ENCODE measurements at places on chromosomes 16 and 17.

DNA sequence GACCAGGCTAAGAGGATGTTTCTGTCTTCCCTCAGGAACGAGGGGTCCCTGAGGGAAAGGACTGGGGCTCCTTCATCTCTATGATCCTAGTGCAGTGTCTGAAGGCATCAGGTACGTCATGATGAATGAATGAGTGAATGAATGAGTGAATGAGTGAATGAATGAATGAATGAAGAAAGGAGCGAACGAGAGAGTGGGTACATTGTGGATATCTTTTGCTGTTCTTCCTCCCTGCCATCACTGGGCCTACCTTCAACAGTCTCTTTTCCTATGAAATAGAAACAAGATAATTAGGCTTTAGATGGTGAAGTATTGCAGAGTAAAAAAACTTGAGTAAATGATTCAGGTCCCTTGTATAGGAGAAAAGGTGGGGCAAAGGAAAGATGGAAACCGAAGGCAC, 111.3 kb upstream of the CRHR1 start:
- DNase-seq = no peak

GRCh38 chr16:19705843-19706242, 12.2 kb downstream of the KNOP1 start:
- DNase-seq = no peak

- no peak for DNase-seq
Measured at GRCh38 chr17:13584701-13585080, 17.0 kb downstream of the HS3ST3A1 start.

DNA sequence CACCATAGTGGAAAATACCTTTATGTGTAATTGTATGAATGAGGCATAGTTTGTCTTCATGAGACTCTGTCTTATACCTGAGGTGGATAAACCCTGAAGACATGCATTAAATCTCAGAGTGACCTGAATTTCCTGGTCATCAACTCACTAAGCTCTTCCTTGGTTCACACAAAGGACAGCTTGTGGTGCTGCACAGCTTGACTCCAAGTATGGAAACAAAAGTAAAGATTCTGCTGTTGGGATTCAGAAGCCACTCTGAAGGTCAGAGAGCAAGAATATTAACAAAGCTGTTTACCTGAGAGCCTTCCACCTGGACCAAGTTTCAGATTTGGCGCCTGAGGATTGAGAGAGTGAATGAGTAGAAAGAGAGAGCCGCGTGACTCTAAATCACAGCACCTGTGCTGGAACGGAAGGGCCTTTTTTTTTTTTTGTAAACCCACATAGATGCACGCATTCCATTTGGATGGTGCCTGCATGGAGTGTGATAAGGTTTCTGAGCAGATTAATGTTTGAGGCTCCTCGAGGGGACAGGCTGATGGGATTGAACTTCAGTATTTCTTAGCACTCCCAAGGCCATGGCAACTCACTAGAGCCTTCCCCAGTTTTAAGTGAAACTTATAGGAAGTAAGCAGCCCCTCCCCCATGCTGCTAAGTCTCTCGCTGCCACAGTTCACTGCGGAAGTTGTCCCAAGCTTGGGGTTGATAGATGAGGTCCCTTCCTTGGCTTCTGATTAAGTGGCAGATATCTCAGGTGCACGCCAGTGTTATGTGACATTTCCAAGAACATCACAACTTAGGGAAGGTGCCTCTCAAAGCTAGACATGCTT, 28.7 kb downstream of the CALB2 start:
- DNase-seq = no peak

DNA sequence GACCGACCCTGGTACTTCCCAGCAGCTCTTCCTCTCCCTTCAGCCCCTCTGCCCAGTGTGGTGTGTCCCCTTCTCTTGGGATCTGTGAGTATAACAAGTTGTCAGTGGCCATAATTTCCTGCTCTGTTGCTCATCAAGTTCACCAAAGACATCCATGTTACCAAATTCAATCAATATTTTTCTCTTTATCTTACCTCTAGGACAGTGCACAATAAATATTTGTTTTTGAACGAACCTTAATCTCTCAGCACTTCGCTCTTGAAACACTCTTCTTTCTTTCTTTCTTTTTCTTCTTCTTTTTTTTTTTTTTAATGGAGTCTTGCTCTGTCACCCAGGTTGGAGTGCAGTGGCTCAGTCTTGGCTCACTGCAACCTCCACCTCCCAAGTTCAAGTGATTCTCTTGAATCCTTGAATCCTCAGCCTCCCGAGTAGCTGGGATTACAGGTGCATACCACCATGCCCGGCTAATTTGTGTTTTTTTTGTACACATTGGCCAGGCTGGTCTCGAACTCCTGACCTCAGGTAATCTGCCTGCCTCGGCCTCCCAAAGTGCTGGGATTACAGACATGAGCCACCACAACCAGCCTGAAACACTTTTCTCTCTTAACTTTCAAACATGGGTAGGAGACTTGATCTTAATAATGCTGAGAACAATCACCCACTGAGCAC, 2.7 kb upstream of the UMOD start:
- no peak for DNase-seq

- DNase-seq = no peak
Measured at GRCh38 chr17:44780161-44780560, 21.4 kb downstream of the ADAM11 start.

- no peak for DNase-seq
Measured at GRCh38 chr16:3816326-3816725, 64.2 kb downstream of the CREBBP start.

Data from stimulated activated CD4-positive, alpha-beta T cell treated with anti-CD3 and anti-CD28 coated beads, Interleukin-1b, Interleukin-23, amount 100 ng/mL, for 1 hour (primary cell).